ENCODE measurements at places on chromosomes 5 and 9.

- no peak for DNase-seq
These were observed 27.7 kb upstream of the GFPT2 start for GRCh38 chr5:180380856-180381255.

- DNase-seq, result no peak
These were observed 34.4 kb upstream of the PALM2AKAP2 start for GRCh38 chr9:109745335-109746283.

- DNase-seq, result no peak
These were observed 4.4 kb downstream of the SLIT3 start for GRCh38 chr5:169296419-169297143.

- no peak for DNase-seq
These were observed 547 bp downstream of the CLTA start for GRCh38 chr9:36191290-36191645.

- no peak for DNase-seq
These were observed 188.7 kb upstream of the ITGA1 start for GRCh38 chr5:52598968-52599367.

GRCh38 chr9:87786423-87786822 lies 60.5 kb downstream of the CTSL start:
- no peak for DNase-seq

DNA sequence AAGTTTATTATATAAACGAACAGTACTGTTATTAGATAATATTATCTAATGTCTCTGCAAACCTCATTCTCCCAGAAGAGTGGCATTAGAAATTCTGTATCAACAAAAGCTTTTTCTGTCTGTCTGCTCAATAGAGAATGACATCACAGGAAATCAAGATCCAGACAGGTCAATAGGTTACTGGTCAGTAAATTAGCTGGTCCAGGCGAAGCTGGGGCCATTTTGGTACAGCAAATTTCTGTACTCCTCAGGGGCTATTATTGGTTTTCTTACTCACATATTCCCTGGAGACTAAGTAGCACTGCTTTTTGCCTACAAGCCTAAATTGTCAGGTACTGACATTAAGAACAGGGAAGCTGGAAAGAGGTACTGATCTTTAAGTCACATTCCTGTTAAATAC lies 80.5 kb downstream of the PLPP1 start:
- no peak for DNase-seq

- no peak for DNase-seq
These were observed 301.2 kb downstream of the KIAA0825 start for GRCh38 chr5:94316916-94317838.

DNA sequence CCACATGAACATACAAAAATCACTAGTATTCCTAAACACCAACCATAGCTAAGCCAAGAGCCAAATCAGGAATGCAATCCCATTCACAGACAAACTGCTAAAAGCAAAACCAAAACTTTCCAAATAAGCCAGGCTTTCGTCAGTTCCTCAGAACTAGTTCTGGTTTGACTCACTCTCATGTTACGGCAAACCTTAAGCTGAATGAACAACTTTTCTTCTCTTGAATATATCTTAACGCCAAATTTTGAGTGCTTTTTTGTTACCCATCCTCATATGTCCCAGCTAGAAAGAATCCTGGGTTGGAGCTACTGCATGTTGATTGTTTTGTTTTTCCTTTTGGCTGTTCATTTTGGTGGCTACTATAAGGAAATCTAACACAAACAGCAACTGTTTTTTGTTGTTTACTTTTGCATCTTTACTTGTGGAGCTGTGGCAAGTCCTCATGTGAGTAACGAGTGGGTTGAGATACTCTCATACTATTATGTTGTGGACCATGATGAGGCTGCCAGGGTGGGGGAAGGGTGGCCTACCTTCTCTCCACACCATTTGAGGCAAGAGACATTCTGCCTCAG lies at the start of gene PDCD1LG2:
TSS of gene PDCD1LG2 (plus strand) at position 172 of the 572 bp plus-strand sequence. CDS start 12,016 bp downstream, outside the sequence.
- DNase-seq, result no peak

DNA sequence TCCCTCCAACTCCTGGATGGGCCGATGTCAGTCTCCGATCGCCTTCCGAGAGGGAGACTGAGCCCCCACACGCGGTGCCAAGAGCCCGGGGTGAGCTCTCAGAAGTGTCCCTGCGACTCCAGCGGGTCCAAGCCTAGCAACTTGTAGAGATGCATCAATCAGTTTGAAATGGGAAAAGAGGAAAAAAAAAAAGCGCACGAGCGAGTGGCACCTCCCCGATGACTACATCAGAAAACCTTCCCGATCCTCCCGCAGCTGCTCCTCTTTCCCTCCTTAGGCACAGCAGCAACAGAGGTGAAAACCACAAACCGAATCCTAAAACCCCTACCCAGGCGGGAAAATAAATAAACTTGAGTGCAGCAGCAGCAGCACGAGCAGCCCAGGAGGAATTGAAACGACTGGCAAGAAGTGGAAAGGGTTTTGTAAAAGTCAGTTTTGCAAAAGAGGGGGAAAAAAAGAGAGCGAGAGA lies 1.0 kb upstream of the EFNA5 start:
- peak; percentile 93 for DNase-seq

DNA sequence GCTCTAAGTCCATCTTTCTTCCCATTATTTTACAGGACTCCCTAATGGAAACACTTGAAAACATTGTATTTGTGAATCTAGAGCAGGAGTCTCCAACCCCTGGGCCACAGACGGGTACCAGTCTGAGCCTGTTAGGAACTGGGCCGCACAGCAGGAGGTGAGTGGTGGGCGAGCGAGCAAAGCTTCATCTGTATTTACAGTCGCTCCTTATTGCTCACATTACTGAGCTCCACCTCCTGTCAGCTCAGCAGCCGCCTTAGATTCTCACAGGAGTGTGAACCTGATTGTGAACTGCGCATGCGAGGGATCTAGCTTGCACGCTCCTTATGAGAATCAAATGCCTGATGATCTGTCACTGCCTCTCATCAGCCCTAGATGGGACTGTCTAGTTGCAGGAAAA lies 111.0 kb downstream of the MED27 start:
- no peak for DNase-seq

GRCh38 chr5:102591650-102592049 lies 92.8 kb upstream of the SLCO6A1 start:
- no peak for DNase-seq

DNA sequence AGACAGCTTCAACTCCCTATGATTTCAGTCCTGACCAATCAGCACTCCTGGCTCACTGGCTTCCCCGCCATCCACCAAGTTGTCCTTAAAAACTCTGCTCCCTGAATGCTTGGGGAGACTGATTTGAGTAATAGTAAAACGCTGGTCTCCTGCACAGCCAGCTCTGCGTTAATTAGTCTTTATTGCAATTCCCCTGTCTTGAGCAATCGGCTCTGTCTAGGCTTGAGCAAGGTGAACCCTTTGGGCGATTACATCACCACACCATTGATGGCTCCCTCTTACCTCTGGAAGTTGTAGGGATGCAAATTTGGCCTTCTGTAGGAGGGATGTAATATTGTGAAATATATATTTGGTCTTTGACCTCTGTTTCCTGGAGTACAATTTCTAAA lies 2.9 kb upstream of the SLC23A1 start:
- no peak for DNase-seq

- no peak for DNase-seq
These were observed 194.1 kb downstream of the AOPEP start for GRCh38 chr9:94920420-94921091.

DNA sequence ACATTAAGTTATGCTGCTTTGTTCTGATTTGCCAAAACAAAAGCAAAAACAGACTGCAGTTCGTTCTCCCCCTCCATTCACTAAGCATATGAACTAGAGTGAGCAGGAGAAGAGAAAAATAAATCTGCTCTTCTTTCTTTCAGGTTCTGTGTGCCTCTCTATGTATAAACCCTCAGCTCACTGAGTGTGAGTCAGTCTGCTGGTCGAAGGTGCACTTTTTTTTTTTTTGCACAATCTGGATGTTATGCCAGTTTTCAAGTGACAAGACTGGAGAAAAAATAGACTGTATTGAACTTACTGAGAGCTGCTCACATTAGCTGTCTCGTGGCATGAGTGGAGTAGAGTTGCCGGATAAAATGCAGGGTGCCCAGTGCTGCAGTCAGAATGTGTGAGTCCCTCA lies 244.6 kb upstream of the ATP10B start:
- no peak for DNase-seq

DNA sequence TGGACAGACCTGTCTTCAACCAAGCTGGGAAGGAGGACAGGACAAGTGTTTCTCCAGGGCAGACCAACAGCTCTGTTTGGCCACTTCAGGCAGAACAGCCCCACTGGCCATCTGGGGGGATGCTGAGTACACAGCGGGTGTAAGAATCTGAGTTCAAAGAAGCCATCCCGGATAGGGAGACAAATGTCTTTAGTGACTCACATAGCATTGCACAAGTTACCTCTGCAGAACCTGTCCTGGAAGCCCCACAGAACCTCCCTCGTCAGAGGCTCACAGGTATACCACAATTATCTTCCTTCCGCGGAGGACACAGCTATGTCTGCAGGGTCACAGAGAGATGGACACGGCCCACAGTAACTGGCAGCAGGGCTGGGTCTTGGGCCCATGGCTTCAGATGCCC lies 2.0 kb downstream of the OR2V2 start:
- no peak for DNase-seq

DNA sequence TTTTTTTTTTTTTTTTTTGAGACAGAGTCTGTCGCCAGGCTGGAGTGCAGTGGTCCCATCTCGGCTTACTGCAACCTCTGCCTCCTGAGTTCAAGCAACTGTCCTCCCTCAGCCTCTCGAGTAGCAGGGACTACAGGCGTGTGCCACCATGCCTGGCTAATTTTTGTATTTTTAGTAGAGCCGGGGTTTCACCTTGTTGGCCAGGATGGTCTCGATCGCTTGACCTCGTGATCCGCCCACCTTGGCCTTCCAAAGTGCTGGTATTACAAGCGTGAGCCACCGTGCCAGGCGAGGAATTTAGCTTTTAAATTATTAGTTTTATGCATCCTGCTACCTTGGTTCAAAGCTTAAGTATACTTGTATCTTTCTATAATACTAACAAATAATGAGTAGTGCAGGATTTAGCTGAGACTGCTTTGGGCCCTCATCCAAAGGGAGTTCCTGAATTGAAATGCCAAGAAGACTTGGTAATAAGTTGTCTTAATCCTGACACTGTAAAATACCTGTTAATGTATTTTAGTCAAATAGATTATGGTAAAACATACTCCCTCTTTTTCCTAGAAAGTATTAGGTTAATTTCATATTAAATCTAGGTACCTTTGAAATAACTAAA lies 5.0 kb downstream of the CDC42SE2 start:
- no peak for DNase-seq

GRCh38 chr5:174553556-174553955 lies 170.8 kb upstream of the MSX2 start:
- DNase-seq, result no peak

DNA sequence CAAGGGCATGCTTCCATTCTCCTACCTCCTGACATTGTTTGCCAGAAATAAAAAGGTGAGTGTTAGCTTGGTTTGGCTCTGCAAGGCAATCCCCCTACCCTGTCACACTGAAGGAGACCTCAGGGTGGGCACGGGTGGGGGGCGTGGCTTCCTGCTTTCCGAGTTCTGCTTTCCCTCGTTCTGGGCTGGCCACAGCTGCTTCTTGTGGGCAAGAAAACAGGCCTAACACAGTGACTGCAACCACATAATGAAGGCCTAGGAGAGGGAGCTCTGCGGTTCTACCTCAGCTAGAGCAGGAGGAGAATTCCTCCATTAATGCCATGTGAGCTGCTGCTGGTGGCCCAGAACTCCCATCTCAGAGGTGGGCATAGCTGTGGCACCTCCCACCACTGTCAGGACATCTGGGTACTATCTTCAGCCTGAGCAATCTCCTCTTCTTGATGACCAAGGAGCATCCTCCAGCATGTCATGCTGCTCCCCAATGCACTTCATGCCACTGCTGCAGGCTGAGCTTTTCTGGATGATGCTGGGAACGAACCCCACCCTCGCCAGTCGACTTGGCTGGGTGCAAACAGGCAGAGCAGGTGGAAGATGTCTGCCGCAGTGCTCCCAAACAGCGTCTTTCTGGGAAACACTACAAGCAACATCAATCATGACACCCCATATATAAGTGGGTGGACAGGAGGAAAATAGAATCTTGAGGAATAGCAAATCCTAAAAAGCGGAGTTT lies 139.5 kb upstream of the RAPGEF1 start:
- no peak for DNase-seq

- no peak for DNase-seq
These were observed 24.6 kb upstream of the PTGER4 start for GRCh38 chr5:40655138-40655537.

DNA sequence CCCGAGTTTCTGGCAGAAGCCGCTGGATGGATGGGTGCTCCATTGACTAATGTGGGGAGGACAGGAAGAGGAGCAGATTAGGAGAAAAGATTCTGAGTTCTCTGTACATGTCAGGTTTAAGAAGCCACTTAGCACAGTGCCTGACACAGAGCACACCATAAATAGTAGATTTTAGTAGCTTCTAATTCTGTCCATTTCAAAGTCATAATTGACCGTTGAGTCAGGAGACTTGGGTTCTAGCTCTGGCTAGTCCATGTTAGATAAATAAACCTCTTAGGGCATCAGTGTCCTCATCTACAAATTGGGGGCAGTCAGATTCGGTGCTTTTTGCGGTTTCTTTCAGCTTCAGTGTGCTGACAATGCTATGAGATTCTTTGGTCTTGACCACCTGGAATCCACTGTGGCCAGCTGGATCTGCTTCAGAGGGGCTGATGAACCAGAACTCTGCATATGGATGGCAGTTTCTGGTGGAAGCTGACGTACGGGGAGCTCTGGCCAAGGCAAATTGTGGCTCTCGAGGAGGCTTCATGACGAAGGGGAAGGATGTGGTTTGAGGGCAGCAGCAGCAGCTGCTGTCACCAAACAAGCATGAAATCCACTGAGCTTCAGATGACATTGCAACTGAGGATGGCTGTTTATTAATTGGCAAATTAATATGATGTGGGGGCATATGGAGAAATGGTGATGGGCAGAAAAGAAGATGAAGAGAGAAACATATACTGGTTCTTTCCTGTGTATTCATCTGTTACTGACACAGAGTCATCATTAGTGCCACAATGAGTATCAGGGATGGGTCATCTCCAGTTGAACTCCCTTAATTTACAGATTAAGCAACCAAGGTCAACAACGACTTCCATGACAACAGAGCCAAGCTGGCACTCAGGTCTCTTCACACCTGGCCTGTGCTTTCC lies 134.4 kb downstream of the AOPEP start:
- no peak for DNase-seq

DNA sequence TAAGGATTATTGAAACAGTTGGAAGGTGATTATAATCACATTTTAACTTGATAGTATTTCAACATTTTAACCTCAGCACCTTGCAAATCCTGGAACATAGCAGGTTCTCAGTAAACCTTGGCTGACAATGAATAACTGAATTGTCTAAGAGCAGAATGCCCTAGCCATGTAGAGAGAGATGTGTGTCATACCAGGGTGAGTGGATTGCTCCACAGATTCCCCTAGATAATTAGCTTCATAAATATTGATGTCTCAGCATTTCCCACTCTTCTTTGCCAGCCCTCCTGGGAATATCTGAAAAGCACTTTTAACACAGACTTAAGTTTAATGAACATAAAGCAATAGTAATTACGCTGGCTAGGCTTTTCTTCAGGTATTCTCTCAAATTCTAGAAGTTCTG lies 363.5 kb downstream of the MAN2A1 start:
- DNase-seq, result no peak
